ENCODE measurements at places on chromosomes 11 and 22.

DNA sequence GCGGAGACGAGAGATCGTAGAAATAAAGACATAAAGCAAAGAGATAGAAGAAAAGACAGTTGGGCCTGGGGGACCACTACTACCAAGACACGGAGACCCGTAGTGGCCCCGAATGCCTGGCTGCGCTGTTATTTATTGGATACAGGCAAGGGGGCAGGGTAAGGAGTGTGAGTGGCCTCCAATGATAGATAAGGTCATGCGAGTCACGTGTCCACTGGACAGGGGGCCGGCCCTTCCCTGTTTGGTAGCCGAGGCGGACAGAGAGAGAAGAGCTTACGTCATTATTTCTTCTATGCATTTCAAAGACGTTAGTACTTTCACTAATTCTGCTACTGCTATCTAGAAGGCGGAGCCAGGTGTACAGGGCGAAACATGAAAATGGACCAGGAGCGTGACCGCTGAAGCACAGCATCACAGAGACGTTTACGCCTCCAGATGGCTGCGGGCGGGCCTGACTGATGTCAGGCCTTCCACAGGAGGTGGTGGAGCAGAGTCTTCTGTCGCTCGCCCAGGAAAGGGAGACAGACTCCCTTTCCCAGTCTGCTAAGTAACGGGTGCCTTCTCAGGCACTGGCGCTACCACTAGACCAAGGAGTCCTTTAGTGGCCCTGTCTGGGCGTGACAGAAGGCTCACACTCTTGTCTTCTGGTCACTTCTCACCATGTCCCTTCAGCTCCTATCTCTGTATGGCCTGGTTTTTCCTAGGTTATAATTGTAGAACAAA, 24.8 kb downstream of the PPP6R2 start:
- no peak for DNase-seq

GRCh38 chr11:70128435-70128906, 50.4 kb downstream of the ANO1 start:
- no peak for DNase-seq

DNA sequence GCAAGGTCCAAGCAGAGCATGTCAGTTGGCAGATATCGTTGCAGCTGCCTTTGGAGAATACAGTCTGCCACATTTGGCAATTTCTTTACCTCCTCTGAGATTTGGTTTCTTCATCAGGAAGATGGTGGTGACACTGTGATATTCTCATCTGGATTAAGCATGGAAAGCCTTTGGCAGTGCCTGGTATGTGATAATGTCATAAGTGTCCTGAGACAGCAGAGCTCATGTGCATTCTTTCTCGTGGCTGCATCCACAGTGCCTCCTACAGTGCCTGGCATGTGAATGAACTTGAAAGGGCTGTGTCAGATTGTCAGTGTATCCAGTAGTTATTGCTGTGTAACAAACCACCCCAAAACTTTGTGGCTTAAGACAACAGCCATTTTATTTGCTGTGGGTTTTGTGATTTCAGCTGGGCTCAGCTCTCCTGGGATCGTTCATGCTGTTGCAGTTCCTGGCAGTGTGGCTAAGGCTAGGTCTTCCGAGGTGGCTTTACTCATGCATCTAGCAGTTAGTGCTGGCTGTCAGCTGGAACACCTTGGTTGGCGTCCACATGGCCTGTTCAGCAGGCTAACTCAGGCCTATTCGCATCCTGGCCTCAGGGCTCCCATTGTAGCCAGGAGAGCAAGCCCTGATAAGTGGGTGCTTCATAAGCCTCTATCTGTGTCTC, 35.7 kb upstream of the MICAL2 start:
- DNase-seq, result no peak

DNA sequence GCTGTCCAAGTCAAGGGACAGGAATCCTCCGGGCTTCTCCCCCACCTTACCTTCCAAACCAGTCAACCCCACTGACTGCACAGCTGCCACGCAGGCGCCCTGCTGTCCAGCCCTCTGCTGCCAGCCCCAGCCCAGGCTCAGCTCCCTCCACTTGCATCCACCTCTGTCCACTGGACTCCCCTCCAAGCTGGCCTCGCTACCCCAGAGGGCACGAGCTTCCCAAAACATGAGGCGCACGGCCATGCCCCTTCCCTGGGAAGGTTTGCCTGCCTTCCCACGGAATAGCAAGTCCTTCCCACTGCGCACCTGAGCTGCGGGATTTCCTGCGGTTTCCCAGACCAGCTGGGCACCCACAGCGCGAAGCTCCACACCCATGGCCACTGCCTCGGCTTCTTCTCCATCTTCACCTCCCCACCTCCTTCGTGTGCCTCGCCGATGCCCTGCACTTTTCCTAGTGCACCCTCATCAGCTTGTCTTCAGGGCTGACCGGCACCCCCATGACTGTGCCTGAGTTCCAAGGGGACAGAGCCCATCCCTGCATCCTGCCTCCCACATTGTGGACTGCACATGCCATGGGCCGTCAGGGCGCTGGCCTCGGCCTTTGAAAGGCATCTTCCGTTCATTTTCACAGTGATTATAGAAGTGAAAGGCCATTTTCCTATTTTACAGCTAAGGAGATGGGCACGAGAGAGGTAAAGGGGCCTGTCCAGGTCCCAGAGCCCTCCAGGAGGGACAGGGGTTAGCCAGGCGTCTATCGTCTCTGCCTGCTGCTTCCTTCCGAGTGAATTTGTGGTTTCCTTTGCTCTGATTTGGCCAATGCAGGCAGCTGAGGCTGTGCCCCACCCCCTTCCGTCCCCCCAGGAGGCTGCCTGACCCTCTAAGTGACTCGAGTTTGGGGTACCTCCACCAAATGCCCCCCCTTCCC, 16.4 kb downstream of the IFITM10 start:
- DNase-seq, result no peak

DNA sequence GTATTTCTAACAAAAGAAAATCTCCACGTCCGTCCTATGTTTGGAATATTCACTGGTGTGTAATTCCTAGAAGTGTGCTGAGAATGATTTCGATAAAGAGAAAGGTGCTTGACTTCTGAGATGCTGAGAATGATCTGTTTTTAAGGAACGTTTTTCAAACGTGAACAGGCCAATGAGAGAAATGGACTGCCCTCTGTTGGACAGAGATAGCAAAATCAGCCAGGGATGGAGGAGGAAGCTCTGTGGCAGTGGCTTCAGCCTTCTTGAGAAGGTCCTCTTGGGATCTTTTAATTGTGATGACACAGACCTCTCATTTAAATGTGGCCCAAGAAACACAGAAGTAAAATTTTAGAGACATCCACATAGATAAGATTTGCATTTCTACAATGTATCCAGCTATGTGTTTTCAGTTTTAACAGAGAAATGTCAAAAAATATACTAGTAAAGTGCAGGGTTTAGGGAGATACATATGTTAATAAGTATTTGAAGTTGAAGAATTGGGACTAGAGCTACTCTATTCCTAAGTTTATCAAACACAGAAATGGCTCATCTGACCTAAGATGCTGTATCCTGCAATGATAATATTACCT, 84.0 kb upstream of the RCN1 start:
- no peak for DNase-seq

GRCh38 chr11:111452146-111452545, 60.0 kb downstream of the BTG4 start:
- no peak for DNase-seq

GRCh38 chr11:128532016-128532571, 55.3 kb downstream of the ETS1 start:
- no peak for DNase-seq

DNA sequence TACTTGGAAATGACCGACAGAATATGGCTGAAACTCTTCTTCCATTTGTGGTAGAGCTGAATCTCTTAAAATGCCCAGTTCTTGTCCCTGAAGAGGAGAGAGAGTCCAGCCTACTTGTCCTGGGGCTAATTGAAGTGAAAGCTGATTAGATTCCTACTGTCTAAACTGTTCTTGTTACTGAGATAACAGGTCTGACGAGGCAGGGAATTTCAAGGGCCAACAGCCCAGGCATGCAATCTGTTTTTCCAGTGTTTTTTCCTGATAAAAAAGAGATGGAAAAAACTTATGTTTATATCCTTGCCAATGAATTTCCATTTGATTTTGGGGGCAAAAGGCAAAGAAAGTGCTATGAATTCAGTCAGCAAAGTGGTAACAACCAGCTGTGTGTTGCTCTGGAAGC, 195.5 kb downstream of the ETS1 start:
- no peak for DNase-seq

DNA sequence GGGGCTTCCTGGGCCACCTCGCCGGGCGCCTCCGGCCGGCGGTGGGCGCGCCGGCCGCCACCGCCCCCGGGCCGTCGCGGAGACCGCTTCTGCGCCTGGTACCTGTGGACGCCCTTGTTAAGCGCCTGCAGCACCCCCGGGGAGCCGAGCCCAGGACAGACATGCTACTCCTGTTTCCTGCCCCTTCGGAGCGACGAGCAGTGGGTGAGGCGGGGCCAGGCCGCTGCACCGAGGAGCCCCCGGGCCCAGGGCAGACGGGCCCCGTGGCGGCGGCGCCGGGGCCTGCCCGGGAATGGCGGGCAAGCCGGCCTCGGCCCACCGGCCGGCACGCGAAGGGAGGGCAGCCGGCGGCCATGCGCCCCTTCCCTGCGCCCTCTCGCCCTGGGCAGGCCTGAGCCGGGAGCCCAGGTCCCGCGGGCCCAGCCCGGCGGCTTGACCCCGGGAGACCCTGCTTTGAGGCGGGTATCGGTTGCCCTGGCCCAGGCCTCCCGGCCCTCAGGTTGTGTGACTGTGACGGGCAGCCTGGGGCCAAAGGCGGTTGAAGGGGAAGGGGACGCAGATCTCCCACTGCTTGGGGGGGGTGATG, 789 bp upstream of the KDM2A start:
- DNase-seq, result no peak

DNA sequence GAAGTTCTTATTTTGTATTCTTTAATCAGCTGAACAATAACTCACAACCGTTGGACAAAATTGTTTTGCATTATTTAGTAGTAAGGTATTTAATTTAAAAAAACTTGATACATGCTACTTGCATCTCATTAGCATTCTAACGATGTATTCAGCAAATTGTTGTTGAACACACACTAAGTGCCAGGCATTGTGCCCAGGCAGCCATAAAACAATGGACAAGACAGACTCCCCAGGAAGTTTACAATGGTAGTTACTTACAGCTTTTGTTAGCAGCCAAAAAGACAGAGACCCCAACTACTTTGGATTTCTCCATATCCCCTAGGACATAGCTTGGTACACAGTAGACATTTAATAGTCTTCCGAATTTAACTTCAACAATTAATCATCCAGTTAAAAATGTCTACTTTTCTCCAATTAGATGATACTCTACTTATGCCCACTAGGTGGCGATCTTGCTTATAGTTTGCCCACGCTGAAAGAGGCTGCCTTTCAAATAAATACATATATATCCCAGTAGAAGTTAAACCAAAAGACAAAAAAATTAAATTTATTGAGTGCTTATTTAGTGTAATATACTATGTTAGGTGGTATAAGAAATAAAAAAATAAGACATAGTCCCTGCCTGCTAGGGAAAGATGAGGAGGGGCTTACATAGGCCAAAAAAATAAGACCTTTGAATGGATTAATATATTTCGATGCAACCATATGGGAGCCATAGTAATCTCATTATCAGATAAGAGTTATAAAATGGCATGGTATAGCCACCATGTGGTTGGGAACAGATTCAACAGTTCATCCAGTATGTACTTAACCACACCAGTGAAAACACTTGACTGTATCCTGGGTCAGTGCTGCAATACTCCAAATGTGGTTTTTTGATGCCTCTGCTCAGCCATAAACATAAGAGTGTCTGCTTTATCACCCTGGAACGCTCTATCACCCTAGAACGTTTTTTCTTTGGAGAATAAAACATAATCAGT, 2.0 kb upstream of the FJX1 start:
- DNase-seq, result no peak

DNA sequence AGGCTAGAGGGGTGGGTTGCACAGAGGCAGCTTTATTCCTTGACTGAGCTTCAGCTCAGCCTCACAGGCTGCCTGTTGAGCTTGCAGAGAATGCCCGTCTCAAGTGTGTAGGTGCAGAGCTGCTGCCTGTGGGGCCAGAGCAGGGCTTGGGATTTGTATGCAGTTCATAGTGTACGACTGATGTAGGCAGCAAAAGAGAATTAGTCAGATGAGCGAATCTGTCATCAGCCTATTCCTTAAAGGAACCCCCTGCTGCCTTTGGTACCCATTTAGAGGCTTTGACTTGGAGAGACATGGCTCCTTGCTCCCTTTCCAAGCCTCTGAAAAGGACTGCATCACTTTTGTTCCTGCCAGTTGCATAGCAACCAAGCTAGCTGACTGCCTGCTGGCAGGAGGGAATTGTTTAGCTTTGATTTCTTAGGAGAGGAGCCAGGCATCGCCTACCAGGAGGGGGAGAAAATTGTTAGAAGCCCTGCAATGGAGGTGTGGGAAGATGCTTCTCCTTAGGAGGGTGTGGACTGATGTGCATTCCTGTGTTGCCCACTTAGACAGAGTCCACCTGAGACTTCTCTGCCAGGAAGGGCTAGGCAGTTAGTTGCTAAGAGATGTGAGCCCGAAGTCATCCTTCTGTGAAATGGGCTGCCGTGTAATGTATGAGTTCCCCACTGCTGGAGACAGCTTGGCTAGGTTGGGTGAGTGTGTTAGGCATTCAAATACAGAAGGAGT, 10.9 kb downstream of the ACO2 start:
- DNase-seq, result no peak

DNA sequence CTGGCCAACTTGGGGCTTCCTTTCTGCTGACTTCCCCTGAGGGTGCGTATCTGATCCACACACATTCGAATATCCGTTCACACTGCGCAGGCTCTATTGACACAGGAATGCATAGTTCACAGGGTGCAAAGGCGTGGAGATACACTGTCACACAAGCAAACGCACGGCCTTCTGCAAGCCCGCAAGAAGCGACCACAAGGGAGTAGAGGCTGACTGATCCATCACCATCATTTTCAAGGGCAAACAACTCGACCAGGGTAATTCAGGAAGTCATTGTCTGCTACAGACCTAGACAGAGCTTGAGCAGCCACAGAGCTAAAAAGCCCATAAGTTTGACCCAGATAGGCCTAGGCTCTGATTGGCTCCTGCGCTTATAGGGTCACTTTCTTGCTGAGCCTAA, 392.3 kb downstream of the MN1 start:
- no peak for DNase-seq

GRCh38 chr11:37908219-37908548, 1310.1 kb upstream of the RAG2 start:
- no peak for DNase-seq

Data from stimulated activated CD8-positive, alpha-beta memory T cell treated with anti-CD3 and anti-CD28 coated beads, Interleukin-4, amount 100 ng/mL, for 4 hours (primary cell).